NCI-H1092 (cell line): ENCODE measurements at places on chromosomes 1 and 21.

DNA sequence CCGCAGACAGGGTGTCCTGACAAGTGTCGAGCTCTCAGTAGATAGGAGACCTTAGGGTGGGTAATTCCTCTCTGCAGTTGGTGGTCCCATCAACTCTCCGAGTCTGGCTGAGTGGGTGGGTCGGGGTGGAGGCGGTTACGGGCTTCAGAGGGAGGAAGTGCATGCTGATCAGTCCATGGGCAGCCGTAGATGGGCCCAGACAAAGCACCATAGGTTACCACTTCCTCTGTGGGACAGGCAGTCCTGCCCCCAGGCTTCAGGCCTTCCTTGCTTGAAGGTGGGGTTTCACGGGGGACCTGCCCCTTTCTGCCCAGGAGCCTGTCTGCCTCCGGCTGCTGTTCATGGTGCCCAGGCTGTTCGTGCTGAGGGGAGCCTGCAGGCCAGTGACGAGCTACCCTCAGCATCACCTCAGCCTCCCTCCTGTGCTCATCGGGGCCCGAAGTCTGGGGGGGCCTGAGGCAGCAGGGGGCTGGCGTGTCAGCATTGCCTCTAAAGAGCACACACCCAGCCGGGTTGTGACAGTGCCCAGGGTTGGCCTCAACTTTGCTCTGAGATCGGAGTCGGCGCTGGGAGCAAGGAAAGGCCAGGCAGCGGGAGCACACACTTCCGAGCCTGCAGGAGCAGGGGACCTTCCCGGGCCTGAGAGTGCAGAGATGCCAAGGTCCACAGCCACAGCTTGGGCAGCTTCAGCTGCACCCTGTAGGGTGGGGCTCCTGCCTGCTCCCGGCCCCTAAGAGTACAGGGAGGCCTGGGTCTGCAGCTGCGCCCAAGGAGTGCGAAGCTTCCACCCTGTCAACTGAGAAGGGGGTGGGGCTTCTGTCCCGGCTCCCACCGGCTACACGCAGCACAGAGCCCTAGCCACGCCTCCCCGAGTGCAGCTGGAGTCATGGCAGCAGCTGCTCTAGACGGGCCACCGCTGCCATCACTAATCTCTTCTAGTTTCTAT lies 225.4 kb upstream of the NRIP1 start:
- DNase-seq: peak; percentile 85

DNA sequence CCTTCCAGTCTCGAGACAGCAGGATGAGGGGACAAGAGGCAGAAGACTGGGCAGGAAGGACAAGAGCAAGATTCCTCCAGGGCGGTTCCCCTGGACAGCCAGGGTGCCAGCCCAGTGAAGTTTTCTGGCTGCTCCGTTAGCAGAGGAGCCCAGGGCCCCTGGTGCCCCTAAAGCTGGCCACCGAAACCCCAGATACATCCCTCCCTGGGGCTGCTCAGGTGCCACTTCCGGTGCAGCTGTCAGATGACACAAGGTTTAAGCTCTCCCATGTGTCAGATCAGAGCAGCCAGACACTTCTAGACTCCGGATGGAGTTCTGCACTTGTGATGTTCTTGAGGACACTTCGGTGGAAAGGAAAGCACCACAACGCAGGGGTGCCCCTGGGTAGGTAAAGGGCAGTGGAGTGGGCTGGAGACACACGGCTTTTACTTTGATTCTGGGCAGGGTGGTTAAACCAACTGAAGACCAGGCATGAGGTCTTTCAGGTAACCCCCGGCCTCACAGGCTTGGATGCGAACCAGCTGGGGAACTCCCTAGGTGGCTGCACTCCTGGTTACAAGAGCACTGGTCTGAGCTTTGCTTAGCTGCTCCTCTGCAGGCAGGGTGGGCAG lies 85.7 kb downstream of the ITPKB start:
- DNase-seq: no peak

- DNase-seq: no peak
Observed at GRCh38 chr1:159913451-159914192, 11.7 kb downstream of the TAGLN2 start.

GRCh38 chr21:43304206-43304605 lies 122.7 kb downstream of the SIK1 start:
- no peak for DNase-seq

DNA sequence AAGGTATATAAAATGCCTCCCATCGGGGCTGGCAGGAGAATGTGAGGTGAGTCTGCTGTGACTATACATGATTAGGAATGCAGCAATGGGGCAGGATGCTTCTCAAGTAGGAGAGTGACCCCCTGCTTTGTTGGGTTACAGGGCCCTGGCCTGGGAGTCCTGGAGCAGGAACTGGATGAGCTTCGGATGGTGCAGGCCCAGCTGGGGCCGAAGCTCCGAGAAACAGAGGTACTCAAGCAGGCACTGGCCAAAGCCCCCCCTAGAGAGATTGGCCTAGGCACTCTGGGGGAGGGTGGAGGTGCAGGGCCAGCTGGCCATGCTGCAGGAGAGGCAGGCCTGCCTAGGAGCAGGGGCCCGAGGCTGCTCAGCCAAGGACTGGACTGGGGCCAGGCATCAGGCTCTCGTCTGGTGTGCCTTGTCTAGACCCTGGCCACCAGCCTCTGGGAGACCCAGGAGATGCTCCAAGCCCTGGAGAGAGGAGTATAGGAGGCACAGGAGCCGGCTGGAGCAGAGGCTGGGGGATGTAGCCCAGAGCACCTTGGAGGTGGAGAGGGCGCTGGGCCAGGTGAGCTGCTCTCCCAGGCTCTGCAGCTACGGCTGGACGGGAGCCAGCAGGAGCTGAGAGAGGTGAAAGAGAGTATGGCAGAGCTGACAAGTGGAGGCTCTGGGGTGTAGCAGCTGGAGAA lies 32.8 kb upstream of the PKP1 start:
- DNase-seq: no peak

DNA sequence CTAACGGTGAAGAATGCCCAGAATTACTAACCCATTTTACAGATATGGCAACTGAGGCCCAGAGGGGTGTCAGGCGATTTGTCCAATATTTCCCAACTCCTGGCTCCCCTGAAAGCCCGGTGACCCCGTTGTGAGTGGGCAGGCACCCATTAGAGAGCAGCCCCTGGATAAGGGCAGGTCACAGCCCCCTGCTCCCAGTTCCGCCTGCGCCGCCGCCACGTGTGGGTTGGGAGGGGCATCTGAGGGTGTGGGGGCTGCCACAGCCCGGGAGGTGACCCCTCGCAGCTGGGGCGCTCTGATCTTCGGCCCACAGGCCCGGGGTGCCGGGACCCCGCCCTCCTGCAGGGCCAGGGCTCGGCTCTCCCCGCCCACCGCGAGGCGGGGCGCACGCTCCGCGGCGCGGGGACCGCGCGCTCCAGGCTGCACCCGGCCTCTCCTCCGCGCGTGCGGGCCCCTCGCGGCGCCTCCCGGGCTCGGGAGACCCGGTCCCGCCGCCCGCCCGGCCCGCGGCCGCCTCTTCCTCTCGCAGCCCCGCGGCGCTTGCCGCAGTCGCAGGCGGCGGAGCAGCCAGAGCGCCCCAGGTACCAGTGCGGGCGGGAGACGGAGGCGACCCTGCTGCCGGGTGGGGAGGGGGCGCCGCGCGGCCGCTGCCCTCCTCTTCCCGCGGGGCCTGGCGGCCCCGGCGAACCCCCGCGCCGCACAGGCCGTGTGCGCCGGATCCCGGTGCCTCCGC lies at the start of gene HTR6:
Gene HTR6, plus strand, starts transcription at position 423 of the 733 bp plus-strand sequence. CDS start 879 bp downstream, outside the sequence.
- no peak for DNase-seq

DNA sequence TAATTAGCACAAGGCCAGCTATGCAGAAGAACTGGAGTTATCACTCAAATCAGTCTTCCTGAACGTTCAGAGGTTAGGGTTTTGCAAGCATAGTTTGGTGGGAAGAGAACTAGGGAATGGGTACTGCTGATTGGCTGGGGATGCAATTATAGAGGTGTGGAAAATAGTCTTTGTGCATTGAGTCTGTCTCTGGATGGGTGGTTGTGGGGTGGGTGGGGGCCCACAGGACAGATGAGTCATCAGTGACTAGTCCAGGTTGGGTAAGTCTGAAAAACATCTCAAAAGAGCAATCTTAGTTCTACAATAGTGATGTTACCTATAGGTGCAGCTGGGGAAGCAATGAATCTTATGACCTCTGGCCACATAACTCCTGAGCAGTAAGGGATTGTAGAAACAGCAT lies 89.7 kb upstream of the HMCN1 start:
- no peak for DNase-seq

GRCh38 chr1:83508485-83509151 lies 490.3 kb downstream of the TTLL7 start:
- DNase-seq: no peak

DNA sequence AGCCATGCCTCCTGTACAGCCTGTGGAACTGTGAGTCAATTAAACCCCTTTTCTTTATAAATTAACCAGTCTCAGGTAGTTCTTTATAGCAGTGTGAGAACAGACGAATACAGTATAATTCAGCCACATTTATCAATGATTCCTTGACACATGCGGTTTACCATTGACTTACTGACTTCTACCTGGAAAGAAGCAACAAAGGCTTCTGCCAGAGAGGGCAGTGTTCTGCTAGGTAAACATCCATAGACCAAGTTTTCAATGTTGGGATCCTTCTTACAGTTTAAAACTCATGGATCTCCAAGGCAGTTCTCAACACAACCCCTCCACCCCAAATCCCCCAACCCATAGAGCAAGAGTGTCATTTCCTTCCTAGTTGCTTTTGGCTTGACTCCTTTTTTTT lies 150.6 kb downstream of the ZNF648 start:
- DNase-seq: no peak

GRCh38 chr1:6348511-6349191 lies 44.9 kb downstream of the ACOT7 start:
- no peak for DNase-seq

GRCh38 chr1:87180682-87181081 lies 148.0 kb upstream of the LMO4 start:
- DNase-seq: no peak

GRCh38 chr1:176559878-176560277 lies 96.9 kb downstream of the PAPPA2 start:
- DNase-seq: peak; percentile 74

- no peak for DNase-seq
Observed at GRCh38 chr1:110872745-110873720, at the start of gene CD53. Gene CD53 (plus strand): TSS chr1:110873148. CDS start chr1:110891409, 18,261 bp downstream.

DNA sequence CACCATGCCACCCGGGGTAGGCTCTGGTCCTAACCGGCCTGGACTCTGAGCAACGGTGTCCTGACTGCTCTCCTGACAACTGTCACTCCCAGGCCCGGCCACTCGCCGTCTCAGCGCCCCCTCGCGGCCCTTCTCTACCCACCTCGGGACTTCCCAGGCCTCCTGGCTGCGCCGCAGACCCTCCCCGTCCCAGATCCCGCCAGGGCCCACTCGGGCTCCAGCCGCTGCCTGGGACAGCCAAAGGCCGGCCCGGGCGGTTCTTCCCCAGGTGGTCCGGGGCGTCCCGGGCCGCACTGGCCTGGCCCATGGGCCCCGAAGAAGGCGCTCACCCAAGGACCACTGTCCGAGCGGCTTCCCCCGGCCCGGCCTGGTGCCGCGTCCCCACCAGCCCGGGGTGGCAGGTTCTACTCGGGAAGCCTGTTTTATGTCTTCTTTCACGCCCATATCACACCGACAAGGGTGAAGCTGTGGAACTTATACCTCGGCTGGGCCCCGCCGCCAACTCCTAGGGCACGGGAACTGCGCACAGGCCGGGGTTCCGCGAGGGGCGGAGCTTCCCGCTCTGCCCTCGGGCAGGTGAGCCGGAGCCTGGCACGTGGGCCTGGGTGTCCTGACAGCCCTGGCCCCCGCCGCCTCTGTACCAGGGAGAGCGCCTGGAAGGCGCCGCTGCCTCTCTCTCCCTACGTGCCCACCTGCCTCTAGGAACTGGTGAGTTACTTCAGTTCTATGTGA lies 138.3 kb downstream of the TTLL7 start:
- peak; percentile 11 for DNase-seq

DNA sequence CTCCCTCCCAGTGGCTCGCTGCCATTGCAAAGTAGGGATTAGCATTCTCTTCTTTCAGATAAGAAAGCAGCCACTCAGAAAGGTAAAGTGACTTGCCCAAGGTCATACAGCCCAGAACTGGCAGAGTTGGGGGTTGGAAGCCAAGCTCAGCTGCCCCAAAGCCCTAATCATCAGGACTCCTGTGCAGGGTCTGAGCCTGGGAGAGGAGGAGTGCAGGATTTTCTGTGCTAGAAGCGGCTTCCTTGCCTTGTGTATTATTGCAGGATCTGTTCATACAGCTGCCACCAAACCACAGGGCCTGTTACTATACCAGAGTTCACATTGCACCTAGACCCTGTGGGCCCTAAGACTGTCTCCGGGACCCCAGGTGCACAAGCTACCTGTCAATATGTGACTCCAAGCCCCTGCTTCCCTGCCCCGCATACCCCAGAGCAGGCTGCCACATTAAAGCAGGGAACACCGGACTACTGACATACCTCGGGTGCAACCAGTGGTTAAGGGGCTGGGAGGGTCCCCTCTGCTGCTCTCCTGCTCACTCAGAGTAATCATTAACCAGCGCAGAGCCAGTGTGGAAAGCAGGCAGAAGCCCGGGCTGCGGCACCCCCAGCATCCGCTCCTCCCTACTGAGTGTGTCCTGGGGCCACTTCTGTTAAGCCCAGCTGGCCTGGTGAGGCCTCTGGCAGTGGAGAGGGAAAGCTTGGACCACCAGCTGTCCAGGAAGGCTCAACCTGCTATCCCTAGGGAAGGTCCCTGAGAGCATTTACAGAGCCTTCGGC lies 15.8 kb downstream of the HSPG2 start:
- DNase-seq: no peak

- DNase-seq: no peak
Observed at GRCh38 chr1:31159869-31160611, 79.6 kb downstream of the NKAIN1 start.

DNA sequence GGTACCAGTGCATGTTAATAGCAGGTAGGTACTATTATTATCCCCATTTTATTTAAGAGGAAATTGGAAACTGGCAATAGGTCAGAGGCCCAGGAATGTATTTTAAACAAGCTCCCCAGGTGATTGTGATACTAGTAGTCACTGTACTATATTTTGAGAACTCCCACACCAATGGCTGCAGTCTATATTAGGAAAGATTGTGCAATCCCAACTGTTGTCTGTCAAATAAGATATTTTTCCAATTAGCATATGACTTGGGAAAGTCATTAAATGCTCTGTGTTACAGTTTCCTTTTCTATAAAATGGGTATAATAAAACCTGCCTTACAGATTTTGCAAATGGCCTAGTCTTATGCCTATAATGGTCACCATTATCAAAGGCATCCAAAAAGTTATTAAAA lies 94.2 kb upstream of the DMRTA2 start:
- DNase-seq: no peak

DNA sequence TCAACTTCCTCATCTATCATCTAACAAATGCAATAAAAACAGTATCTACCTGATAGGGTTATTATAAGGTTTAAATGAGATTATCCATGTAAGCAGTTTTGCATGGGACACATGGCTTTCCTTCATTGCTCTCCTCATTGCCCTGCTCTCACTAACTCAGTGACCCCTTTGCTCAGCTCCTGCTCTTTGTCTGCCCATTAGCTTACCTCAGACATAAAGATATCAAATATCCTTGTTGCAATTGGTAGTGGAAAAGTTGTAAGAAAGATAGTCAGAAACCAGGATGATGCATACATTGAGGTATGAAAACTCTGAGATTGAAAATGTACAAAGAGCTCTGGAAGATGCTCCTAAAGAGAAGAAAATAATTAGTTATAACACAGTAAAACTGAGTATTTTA lies 89.8 kb downstream of the EVI5 start:
- no peak for DNase-seq
